Astrocyte (in vitro differentiated cells and primary cell): ENCODE measurements at places on chromosomes 11 and 22. TPM values are rescaled to one million over a fixed set of nuclear protein-coding genes. Genes with fewer than 3 reads are reported as not detected.

The OR52B6 gene
- not detected in 2 replicates for total RNA-seq

The OR51B2 gene
- total RNA-seq: not detected in 2 replicates

The MIOX gene
- total RNA-seq: 0.91 and 1.2 TPM in 2 replicates

The PDGFB gene
- total RNA-seq: 17.0 and 27.3 TPM in 2 replicates

DNA sequence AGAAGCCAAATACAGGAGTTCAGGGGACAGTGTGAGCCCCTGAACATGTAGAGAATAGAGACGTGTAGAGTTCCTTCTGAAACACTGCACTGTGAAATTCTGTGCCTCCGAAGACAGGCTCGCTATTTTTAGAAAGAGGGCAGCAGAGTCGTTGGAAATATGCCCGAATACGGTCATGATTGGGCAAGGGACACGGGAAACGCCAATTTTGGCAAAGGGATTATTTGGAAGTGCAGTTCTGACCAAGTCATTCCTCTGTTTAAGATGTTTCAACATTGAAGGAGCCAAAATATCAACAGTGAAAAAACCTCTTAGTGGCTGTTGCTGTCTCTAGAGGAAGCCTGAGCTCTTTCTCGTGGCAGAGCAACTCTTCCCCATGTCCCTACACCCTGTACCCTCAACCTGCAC, 9.5 kb upstream of the CBX6 start:
- peak; percentile 40 for DNase-seq

GRCh38 chr11:78265326-78265725, 76.6 kb downstream of the USP35 start:
- DNase-seq: no peak

GRCh38 chr11:31943056-31943780, 132.1 kb upstream of the PAX6 start:
- no peak for DNase-seq

DNA sequence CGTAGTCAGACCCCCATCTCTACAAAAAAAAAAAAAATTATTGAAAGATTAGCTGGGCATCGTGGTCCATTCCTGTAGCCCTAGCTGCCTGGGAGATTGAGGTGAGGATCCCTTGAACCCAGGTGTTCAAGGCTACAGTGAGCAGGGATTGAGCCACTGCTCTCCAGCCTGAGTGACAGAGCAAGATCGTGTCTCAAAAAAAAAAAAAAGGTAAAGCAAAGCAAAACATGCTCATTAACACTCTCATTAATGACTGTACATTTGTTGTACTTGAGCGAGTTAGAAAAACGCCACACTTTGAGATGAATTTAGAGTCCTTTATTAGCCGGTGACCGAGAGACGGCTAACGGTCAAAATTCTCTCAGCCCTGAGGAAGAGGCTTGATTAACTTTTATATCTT, 6.2 kb upstream of the SERHL2 start:
- no peak for DNase-seq

GRCh38 chr11:11237070-11237832, 115.8 kb downstream of the CSNK2A3 start:
- no peak for DNase-seq

- no peak for DNase-seq
These were observed 29.8 kb upstream of the CCDC188 start for GRCh38 chr22:20180640-20181039.

DNA sequence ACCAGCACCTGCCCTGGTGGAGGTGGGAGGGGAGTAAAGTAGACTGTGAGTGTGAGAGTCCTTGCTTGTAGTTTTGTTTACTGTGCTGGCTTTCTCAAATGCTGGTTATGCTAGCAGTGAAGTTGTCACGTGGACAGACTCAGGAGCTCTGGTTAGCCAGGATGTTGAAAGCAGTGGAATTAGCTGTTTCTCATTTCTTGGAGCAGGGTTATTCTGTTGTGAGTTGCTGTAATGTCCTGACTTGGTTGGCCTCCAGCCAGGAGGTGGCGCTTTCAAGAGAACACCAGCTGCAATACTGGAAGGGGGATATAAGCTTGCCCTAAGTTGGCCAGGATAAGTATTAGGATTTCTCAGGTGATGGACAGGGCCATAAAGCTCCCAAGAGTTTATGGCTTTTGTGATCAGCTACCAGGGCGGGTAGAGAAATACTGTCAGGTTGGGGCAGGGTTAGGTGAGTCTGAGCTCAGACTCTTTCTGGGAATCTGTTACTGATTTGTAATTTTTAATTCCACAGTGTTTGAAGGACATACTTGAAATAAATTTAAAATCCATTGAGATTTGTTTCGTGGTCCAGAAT, 13.7 kb downstream of the CYP2D6 start:
- DNase-seq: no peak

DNA sequence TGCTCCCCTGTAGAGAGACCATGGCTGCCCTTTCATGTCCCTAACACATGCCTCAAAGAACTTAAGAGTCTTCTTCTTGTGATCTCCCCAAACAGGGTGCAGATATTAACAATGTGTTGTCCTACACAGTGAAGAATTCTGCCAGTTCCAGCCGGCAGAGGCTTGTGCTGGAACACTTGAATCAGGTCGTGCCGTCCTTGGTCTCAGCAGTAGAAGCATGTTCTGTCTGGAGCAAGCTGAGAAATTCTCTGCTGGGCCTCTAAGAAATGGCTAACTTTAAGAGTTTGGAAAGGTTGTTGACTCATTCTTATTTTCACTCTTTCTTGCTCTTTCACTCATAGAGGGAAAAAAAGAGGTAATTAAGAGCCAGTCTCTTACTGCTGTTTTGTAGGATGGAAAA, 71.1 kb upstream of the SLC25A18 start:
- no peak for DNase-seq

DNA sequence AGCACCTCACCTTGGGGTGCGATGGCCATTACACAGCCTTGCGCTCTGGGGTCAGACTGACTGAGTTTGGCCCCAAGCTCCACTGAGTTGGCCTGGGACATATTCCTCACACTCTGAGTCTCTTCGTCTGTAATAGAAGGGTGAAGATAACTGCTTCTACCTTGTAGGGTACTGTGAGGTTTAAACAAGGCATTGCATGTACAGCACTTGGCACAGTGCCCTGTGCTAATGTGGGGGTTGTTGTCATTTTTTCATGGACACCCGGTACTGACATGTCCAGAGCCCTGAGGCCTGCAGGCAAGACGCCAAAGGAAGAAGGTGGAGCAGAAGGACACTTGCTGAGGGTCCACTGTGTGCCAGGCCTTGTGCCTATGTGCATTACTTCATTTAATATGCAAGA, 50.7 kb downstream of the OTOG start:
- DNase-seq: no peak

DNA sequence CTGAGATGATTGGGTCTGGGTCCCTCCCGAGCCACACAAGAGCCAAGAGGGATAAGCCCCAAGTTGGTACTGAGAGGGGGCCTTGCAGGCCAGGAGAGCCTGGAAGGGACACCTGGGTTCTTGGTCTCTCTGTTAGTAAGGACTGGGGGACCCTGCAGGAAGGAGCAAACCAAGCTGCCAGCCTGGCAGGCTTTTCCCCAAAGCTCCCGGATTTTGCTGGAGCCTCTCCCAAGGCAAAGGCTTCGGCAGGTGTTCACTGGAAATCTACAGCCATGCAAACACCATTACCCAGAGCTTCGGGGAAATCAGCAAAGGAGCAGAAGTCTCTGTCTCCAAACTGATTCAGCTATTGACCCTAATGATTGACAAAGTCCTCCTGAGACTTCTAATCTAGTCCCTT, 527.9 kb downstream of the BUD13 start:
- no peak for DNase-seq

DNA sequence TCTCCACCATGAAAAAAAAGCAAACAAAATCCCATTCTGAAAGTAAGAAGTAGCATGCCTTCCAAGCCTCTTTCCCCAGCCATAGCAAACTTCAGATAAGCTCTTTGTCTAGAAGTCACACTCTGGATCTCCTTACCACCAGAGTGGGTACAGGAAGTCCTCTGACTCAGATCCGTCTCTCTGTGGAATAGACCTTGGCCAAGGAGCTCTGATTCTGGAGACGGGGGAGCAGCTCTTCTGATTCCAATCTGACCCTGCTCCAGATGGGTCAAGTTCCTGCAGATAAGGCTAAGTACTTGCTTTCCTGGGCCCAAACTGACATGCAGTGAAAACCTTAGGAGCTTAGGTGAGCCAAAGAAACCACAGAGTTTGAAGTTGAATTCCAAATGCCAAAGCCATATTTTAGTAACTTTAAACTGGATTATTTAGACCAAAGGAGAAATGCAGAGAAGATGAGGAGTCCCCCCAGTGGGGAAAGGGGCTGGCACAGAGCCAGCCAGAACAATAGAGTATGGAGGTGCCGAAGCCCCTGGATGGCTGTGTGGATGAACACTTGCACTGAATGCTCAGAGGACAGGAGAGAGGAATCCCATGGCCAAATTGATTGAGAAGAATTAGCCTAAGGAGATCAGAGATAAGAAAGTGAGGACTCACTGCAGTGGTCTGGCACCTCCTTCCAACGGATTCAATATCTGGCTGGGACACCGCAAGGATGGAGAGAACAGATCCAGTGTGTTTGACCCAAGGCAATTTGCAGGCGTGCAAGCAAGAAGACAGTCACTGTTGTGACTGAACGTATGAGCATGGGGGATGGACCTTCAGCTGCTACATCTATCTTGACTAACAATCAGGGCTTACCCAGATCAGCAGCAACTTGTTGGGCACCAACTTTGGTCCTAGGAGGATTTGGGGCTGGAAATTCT, 54.9 kb downstream of the ENDOD1 start:
- peak; percentile 39 for DNase-seq

GRCh38 chr11:58075781-58076180, 45.0 kb downstream of the OR6Q1 start:
- peak; percentile 41 for DNase-seq

DNA sequence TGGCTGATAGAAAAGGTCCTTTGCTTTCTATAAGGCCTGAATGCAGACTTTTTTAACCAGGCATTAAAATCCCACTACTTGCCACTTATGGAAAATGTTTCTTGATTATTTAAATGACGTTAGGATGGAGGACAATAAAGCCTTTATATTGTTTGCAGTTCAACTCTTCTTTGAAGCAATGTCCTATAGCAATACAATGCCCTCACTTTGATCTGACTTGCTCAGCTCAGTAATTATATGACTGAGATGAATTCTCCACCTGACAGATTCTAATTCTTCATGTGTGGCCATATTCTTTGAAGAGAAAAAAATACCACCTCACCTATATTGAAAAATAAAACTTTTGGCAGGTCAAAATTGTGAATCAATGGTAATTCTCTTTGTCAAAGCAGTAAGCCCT, 182.0 kb upstream of the MTMR2 start:
- no peak for DNase-seq

DNA sequence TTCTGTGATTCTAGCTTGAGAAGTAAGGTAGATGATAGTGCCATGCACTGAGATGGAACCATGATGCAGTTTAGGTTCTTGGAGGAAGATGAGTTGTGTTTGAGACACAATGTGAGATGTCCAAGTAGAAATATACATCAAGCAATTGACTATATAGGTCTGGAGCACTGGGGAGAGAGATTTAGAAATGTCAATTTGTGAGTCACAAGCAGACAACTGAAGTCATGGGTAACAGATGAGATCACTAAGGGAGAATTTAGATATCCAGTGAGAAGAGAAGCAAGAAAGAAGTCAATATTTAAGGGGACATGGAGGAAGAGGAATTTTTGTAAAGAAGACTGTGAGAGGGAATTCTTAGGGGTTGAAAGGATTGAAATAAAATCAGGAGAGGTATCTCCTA, 65.1 kb upstream of the RRAS2 start:
- DNase-seq: peak; percentile 63

DNA sequence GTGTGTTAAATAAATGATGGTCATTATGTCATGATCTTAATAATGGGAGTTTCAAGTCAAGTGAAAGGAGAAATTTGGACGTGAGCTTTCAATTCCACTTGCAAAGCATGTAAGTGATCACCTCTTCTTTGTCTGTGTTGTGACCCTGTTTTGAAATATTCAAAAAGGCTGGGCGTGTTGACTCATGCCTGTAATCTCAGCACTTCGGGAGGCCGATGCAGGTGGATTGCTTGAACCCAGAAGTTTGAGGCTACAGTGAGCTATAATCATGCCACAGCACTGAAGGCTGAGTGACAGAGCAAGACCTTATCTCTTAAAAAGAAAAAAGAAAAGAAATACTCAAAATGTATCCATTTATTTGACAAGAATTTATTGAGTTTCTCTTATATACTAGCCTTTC, 32.9 kb upstream of the EED start:
- DNase-seq: no peak

DNA sequence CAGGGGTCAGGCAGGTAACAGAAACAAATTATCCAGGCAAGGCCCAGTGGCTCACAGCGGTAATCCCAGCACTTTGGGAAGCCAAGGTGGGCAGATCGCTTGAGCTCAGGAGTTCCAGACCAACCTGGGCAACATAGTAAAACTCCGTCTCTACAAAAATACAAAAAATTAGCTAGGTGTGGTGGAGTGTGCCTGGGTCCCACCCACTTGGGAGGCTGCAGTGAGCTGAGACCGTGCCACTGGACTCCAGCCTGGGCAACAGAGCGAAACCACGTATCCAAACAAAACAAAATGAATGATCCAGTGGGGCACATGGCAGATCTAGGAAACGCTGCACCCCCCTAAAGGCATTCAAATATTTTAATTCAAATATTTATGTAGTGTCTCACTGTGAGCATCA, 9.9 kb downstream of the NUMA1 start:
- no peak for DNase-seq

DNA sequence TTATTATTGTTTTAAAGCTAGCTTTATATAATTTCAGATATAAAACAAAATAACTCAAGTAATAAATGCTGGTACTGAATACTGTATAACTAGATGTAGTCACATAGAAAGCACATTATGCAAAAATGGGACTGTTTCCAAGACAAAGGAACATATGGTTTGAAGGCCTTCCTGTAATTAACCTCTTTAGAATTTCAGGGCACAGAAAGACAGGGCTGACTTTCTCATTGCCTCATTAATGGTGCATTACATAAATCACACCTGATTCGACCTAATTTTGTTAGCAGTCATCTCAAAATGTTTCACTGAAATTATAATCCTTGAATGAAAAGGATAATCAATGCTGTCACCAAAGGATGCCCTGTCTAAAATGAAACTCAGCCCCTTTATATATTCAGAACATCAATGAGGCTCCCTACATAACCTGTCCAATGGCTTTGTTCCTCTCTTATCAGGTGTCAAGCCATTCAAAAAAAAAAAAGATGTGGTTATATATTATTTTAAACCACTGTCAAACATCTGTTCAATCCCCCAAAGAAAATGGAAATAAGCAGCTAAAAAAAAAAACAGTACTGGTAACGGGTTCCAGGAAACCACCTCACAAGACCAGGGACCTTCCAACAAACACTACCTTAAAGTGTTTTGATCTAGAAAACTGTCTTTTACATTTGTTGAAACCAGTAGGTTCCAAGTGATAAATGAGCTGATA, 77.4 kb downstream of the FAM168A start:
- no peak for DNase-seq

GRCh38 chr11:28799316-28799715, 691.1 kb downstream of the METTL15 start:
- DNase-seq: peak; percentile 15
